ENCODE measurements at places on chromosomes 5 and 9. TPM values are rescaled to one million over a fixed set of nuclear protein-coding genes. Genes with fewer than 3 reads are reported as not detected.

The ADGRV1 gene
- 87.6 TPM for total RNA-seq

The SLC6A19 gene
- total RNA-seq = 2.6 TPM

The TAF11L2 gene
- not detected for total RNA-seq

The OTULINL gene
- 36.3 TPM for total RNA-seq

The SLC2A6 gene
- total RNA-seq = 4.7 TPM

The IL4 gene
- total RNA-seq = not detected

The BTNL8 gene
- total RNA-seq = not detected

The KCNV2 gene
- total RNA-seq = not detected

The PDZD2 gene
- 2.4 TPM for total RNA-seq

The ABHD17B gene
- 38.3 TPM for total RNA-seq

The KIF4B gene
- not detected for total RNA-seq

The MVB12B gene
- total RNA-seq = 34.8 TPM

The ZFR gene
- 78.6 TPM for total RNA-seq

GRCh38 chr5:109347252-109347888 lies 62.4 kb downstream of the PJA2 start:
- DNase-seq = no peak

- DNase-seq = no peak
Measured at GRCh38 chr9:98558575-98558974, 150.2 kb downstream of the GABBR2 start.

- DNase-seq = no peak
Measured at GRCh38 chr5:111829701-111830100, 72.7 kb upstream of the NREP start.

DNA sequence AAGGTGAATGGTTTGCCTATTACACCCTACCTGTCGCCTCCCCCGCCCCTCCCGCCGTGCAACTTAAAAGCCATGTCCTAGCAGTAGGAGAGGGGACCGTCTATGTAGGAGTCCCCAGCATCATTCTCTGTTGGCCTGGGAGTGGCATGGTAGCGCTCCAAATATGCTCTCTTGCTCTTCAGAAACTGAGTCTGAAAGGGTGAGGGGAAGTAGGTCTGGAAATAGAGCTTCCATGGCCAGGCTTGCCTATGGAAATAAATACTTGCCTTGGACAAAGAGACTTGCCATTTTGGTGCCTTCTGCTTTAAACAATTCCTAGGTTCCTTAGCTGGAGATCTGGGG lies 1.4 kb downstream of the RGS7BP start:
- no peak for DNase-seq

DNA sequence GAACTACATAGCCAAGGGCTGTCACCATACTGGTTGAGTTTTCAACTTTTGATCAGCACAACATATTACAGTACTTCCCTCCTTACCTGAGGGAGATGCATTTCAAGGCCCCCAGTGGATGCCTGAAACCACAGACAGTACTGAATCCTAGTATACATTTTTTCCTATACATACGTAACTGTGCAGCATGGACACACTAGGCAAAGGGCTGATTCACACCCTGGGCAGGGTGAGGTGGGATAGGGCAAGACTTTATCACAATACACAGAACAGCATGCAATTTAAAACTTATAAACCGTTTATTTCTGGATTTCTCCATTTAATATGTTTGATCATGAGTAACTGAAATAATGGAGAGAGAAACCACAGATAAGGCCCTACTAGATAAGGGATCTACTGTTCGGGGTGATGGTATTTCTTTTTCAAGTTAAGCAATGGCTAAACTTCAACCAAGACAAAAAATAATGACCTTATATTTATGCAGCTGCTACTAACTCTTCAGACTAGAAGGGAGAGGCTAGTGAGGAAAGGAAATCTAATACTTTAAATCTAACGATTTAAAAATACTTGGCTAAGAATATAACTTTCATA lies 186.9 kb upstream of the GNA14 start:
- DNase-seq = no peak

- no peak for DNase-seq
Measured at GRCh38 chr5:113087976-113088514, 111.4 kb downstream of the DCP2 start.

GRCh38 chr9:31140316-31140715 lies 1244.1 kb upstream of the ACO1 start:
- no peak for DNase-seq

DNA sequence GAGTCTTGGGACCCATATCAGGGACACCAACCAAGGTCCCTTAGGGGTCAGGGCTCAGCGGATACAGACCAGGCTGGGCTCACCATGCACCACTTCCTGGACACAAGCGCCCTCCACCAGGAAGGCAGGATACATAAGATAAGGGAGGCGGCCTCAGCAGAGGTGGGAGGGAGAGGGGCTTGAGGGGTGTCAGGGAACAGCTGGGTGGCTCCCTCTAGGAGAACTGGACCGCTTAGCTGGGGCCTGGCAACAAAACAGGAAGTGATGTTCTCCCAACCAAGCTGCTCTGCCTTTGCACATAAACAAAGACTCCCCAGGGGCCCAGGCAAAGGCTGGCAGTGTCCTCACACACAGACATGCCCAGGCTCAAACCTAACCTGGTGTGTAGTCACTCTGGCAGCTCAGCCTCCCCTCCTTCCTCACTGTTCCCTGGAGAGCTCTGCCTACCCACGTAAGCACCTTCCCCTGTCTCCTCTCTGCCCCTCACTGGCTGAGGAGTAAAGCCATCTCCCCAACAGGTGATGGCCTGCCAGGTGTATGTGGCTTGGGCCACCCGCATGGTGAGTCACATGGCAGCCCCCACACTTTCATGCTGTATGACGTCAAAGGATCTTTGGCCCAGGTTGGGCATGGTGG lies 5.8 kb upstream of the BICD2 start:
- no peak for DNase-seq

- no peak for DNase-seq
Measured at GRCh38 chr5:156401804-156402203, 74.8 kb downstream of the SGCD start.

GRCh38 chr5:83503662-83504061 lies 32.1 kb downstream of the VCAN start:
- DNase-seq = no peak

- no peak for DNase-seq
Measured at GRCh38 chr5:140038373-140038957, 4.6 kb downstream of the NRG2 start.

DNA sequence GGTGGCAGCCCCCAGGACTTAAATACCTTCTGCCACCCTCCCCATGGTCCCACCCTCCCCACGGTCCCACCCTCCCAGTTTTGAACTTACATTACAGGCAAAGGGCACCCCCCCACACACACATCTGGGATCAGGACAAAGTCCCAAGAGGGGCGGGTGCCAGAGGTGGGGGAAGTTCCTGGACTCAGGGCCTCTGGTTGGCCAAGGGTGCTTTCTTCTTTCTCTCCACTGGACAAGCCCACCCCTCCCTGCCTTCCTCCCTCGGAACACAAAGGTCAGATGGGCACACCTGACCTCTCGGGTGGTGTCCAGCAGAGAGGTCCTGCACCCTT lies 19.1 kb upstream of the RALGDS start:
- no peak for DNase-seq

GRCh38 chr9:95477441-95477840 lies 39.3 kb downstream of the PTCH1 start:
- no peak for DNase-seq

- DNase-seq = no peak
Measured at GRCh38 chr9:108852079-108852478, 3.7 kb downstream of the ACTL7B start.

GRCh38 chr5:169095976-169096375 lies 205.0 kb downstream of the SLIT3 start:
- no peak for DNase-seq

- no peak for DNase-seq
Measured at GRCh38 chr5:161414037-161414436, 132.5 kb downstream of the GABRB2 start.

DNA sequence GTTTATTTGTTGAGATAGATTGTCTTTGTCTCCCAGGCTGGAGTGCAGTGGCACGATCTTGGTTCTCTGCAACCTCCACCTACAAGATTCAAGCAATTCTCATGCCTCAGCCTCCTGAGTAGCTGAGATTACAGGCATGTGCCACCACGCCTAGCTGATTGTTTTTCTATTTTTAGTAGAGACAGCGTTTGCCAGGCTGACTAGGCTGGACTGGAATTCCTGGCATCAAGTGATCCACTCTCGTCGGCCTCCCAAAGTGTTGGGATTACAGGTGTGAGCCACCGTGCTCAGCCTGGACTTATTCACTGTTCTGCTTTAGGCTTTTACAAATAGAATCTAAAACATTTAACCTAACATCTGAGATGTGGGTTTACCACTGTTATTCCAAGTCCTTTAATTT lies 91.3 kb downstream of the COMMD10 start:
- DNase-seq = no peak

DNA sequence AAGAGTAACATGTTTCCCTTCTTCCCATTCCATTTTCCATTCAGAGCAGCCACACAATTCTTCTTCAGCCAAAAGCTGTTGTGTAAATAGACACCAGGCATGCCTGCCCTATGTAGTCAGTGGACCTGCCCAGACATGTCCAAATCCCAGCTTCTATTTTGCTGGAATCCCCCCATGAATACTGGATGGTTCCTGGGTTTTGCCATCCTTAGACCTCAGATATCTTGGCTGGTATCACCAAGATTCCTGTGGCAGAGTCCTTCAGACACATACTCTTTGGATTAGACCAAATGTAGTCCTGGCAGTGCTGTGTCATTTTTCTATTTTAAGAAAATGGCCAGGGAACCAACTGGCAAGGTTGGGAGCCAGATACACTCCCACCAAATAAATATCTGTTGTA lies 10.3 kb downstream of the FST start:
- no peak for DNase-seq

DNA sequence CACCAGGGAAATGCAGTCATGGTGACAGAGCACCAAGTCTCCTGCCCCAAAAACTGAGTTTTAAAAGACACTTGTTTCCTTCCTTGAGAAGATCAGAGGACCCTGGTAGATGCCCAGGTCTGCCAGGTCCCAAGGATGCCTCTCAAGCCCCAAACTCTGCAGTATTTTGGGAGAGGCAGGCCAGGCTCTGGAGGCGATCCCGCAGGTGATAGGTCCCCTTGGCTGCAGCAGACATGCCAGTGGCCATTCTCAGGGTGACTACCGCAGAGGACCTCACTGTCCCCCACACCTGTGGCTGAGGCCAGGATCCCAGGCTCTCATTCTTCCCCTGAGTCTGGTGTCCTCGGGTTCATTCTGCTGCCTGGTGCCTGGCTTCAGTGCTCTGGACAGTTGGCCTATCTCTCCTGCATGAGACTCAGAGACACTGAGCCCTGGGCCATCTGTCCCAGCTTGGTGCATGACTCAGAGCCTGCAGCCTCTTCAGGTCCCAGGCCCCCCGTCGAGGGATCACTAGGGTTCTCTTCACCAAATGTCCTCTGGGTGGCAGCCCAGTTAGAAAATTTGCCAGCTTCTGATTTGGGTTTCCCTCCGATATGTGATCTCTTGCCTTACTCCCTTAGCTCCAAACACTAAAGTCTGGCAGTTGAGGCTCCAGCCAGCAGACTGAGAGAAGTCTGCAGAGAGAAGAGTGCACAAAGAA lies 59.7 kb upstream of the GARNL3 start:
- no peak for DNase-seq

DNA sequence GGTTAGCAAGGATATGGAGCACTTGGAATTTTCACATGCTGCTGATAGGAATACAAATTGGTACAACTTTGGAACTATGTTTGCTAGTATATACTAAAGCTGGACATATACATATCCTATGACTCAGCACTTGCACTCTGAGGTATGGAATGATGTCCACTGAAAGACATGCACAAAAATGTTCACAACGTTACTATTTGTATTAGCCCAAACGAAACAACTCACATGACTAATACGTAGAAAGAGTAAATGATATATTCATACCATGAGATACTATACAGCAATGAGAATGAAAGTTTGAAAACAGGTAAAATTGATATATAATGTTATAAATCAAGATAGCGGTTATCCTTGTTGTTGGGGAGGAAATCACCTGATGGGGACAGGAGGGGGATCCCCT lies 45.5 kb upstream of the CDC42SE2 start:
- DNase-seq = no peak

DNA sequence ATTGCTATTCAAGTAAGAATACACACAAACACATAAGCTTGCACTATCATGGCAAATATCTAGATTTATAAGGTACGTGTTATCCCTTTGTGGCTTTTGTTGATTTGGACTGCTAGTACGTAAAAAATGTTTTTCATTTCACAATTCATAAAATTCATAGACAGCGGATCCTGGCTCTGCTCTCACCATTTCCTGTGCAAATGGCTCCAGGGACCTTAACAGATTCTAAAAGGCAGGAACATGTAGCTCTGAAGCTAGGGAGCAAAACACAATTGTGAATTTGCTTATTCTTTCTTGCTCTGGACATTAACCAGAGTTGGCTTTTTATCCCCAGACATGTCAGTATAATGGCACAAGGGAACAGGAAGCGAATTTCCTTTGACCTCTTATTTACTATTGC lies 1019.9 kb upstream of the WWC1 start:
- DNase-seq = no peak

- DNase-seq = no peak
Measured at GRCh38 chr9:136672431-136673087, 9.8 kb downstream of the EGFL7 start.

DNA sequence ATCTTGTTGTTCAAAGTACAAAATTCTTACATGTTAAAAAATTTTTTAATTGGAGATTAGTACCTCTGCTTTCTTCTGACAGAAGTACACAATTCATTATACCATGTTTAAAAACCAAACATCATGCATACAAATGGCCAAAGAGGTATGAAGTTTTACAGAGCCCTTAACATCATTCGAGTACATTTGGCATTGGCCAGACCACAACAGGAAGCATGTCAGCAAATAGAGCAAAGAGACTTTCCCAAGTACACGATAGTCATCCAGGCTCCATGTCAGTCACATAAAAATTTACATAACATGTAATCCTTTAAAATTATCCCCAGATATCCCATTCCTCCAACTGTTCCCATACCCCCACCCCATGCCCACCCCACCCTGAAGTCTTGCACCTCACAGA lies 22.5 kb downstream of the HMGCS1 start:
- DNase-seq = no peak

DNA sequence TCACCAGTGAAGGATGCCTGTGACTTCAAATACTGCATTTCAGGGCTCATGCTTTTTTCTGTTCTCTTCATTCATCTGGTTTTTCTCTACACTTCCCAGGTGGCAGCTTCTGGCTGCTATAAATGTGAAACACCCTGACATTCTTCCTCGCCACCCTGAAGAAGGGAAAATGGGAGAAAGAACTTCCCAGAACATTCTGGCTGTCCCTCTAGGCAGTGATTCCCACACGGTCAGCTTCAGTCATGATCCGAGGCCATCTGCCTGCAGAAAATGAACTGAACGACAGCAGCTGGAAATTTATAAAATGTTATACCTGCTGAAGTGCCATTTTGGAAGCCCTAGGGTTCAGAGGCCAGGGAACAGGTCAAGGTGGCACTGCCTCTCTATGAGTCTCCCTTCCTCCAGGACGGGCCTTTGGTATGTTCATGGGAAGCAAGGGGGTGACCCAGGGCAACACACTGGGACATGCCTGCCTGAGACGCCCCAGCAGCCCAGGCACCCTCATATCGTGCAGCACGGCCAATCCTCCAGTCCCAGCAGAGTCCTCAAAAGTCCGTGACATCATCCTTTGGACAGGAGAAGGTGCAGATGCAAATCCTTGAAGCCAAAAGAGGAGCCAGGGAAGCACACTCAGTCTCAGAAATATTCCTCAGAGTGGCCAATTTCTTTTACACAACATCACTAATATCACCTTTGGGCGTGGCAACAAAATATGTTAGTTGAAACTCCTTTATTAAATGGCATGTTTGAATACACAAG lies 107.1 kb downstream of the SEMA5A start:
- no peak for DNase-seq

GRCh38 chr5:17713301-17713700 lies 79.0 kb downstream of the TAF11L14 start:
- DNase-seq = no peak
